ENCODE measurements at places on chromosomes 2 and 18.

GRCh38 chr2:168172071-168172470 lies 75.3 kb downstream of the STK39 start:
- DNase-seq, result no peak

- peak; percentile 22 for DNase-seq
Measured at GRCh38 chr18:27185025-27185763, at the start of gene CHST9. CHST9 (minus strand) TSS chr18:27185308; CDS start chr18:27142809, 42,499 bp downstream.

DNA sequence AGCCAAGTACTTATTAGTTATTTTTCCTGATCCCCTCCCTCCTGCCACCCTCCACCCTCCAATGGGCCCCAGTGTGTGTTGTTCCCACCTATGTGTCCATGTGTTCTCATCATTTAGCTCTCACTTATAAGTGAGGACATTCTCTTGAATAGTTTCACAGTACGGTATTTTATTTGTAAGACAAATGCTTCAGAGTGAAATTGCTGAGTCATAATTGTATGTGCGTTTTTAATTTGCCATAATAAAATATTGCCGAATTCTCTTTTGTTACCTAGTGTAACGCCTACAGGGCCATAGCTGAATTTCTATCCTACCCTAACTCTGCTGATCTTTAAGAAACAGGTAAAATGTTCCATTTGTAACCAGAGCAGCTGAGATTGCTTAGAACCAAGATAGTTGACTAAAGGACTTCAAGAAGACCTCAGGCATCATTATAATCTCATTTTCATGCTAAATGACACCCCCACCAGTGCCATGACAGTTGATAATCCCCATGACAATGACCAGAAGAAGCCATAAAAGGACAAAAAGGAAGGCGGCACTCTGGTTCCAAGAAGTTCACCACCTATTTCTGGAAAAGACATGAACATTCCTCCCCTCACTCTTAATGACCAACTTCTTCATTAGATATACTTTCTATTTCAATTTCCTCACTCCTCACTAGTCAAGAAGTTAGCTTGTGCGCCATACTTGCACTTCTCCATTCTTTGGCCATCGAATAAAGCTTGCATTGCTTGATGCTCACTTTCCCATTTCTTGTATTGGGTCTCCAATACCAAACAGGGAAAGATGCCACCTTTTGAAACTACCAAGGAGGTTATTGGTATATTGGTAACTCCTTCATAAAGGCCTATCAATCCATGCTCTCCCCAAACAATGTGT lies 18.4 kb downstream of the SCN9A start:
- no peak for DNase-seq

DNA sequence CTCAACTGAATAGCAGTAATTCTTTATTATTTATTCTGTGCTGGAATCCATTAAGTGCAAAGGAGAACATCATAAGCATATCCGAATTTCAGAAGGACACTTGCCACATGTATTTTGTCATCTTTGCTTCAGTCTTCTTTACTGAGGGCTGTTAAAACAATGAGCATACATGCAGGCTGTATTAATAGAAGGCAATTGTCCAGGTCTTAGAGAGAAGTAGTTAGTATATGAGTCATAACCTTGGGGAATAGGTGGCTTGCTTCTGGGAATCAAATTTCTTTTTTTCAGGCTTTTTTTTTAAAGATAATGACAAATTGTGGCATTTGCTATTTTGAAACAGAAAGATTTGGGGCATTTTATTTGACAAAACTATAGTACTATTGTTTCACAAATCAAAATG lies 773.5 kb downstream of the CNTNAP5 start:
- no peak for DNase-seq

DNA sequence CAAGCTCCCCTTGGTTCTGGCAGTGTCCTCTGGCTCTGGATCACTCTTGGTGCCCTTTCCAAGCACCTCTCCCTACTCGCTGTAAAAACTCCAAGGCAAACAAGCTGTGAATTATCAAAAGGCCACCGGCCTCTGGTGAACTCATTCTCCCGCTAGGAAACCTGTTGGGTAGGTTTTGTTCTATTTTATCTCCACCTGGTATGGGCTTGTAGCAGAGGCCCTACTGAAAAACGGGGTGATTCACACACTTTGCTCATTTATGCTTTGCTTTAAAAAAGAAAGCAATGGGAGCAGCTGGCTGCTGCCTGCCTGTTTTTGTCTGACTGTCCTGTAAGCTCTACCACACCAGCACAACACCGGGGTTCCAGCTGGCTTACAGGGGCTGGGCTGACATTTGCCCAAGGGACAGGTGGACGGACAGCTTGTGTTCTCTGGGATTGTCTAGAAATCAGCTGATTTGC lies 56.8 kb downstream of the SH3BP4 start:
- no peak for DNase-seq

GRCh38 chr18:57759650-57760049 lies 43.5 kb downstream of the ATP8B1 start:
- no peak for DNase-seq

DNA sequence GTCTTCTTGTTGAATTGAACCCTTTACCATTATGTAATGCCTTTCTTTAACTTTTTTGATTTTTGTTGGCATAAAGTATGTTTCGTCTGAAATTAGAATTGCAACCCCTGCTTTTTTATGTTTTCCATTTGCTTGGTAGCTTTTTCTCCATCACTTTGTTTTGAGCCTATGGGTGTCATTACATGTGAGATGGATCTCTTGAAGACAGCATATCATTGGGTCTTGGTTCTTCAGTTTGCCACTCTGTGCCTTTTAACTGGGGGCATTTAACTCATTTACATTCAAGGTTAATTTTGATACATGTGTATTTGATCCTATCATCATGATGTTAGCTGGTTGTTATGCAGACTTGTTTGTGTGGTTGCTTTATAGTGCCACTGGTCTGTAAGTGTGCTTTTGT lies 489.4 kb upstream of the TNP1 start:
- no peak for DNase-seq
